GM13976 (cell line): ENCODE measurements at places on chromosomes 7 and 10.

DNA sequence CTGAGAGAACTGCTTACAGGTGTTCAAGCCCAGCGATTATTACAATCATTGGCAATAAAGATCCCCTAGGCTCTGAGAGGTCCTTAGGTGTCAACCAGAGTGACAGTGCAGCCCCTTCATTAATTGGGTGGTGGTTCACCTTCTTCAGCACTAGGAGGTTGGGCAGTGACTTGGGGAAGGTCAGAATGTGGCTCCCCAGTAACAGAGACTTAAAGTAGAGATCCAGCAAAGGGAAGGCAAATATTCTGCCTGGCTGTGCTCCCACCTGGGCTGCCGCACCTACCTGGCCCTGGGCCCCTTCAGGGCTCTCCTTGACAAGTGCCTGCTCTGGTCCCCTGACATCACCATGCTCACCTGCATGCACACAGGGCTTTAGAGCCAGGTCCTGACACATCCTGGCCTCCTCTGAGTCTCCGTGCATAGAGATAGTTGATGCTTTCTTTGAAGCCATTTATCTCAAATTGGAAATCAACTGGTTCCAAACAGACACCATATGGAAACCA lies 1.9 kb downstream of the CLRN3 start:
- DNase-seq, result no peak

GRCh38 chr7:134908289-134908688 lies 78.0 kb upstream of the AGBL3 start:
- DNase-seq, result no peak

DNA sequence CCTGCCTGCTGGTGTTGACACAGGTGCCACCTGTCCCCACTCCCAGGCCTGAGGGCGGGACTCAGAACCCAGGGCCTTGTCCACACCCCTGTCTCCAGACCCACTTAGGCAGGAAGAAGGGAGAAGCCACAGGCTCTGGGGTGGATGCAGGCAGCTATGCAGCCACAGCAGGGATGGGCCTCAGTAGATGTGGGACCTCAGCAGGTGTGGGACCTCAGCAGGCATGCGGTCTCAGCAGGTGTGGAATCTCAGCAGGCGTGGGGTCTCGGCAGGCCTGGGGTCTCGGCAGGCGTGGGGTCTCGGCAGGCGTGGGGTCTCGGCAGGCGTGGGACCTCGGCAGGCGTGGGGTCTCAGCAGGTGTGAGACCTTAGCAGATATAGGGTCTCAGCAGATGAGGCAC lies 118.0 kb upstream of the PITRM1 start:
- peak; percentile 38 for DNase-seq

DNA sequence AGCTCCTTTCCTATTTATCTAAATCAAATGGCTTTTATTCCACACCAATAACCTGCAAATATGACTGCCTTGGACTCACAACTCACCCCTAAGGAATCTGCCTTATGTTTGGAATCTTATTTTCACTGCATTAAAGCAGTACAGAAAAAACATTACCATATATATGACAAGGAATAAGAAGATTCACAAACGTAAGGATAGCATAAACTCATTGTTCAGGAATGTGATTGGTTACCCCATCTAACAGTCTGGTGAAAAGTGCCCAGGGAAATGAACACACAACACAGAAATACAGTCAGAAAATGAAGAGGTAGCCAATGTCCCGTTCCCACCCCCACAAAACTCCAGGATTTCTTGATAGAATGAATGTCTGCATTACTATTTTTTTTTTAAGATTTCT lies 2.0 kb downstream of the PPP3CB start:
- no peak for DNase-seq

GRCh38 chr10:87000491-87000890 lies 19.6 kb upstream of the FAM25A start:
- no peak for DNase-seq

DNA sequence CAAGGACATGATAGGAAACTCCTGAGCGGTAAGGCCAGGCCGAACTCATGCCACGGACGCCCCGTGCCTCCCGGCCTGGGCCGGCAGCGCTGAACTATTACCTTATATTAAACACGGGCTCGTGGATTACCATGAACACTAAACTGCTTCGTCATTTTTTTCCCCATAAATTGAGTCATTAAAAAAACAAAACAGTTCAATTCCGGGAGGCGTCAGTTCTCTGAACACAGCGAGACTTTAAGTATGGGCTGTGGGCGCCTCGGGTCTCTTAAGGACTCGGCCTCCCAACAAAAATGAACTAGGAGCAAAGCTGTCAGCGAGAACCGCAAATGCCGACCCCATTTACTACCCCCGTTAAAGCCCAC lies 519 bp downstream of the PITRM1 start:
- no peak for DNase-seq

GRCh38 chr10:87095236-87095945 lies 385 bp downstream of the SHLD2 start:
- DNase-seq, result peak; percentile 85

- DNase-seq, result no peak
These were observed 92.0 kb downstream of the ITGA8 start for GRCh38 chr10:15627617-15628196.

DNA sequence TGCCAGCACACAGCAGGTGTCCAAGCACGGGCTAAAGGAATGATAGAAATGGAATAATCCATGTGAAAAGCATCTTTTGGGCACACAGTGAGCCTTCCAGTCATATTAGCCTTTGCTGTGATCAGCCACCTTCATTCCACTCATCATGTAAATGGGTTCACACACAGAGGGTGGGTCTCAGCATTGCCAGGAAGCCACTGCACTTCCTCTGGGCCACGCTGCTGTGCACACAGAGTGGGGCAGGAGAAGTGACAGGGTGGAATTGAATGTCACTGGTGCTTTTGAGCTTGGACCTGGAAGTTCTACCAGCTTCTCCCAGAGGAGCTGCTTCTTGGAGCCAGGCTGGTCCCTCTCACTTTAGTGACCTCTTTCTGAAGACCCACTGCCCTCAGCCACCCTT lies 203.5 kb downstream of the USP6NL start:
- no peak for DNase-seq

GRCh38 chr10:43174969-43175368 lies 36.7 kb downstream of the CSGALNACT2 start:
- DNase-seq, result no peak

DNA sequence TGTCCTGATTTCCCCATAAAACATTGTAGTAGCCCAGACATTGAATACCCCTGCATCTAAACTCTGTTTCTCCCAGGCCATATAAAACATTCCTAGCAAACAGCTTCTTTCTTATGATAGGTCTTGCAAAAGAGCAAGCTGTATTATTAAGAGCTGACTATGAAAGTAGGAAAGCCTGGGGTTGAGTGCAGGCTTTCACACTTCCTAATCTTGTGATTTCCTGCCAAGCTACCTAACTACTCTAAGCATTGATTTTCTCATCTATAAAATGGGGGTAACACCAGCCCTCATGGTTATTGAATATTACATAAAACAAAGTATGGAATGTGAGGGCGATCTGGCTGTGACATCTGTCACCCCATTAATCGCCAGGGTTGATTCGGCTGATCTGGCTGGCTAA lies 81.8 kb downstream of the ZNF277 start:
- no peak for DNase-seq

DNA sequence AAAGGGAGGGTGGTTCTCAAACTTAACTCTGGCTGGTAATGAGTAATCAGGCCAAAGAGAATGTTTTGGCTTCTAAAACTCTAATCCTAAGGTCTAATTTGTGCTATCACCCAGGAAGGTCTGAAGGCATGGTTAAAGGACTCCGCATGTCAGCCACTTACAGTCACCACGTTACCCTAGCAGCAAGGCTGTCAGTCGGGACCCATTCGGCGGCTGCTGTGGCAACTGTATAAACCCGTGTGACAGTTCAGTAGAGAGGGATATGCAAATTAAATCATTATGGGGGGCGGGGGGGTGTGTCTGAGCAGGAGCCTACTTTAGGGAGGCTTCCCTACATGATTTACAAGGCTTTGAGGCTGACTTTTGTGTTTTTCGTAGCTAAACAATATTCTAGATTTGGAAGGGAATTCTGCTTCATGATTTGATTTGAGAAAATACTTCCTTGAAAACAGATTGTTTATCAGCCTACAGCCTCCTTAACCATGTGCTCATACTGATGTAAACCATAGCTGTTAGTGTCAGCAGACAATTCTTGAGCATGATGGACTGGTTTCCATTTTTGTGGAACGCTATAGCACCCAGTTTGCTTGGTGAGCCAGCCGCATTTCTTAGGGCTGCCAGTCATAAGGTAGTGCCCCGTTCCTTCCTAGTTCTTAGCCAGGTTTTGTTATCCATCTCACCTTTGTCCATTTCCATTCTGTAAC lies 284.4 kb downstream of the USP6NL start:
- DNase-seq, result no peak

DNA sequence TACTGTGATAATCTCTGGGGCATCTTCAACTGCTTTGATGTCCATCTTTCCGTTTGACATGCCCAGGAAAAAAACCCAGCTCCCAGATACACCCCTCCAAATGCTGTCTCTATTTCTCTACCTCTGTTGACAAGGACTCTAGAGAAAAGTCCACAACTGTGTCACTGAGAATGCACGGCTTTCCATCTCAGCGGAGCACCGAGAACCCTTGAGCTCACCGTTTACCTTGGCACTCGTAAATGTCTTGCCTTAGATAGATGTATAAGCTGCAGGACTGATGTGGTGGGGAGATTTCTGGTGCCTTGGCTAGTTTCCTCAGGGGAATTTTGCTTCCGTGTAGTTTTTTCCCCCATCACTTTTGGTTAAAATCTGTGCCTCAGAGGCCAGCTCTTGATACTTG lies 7.4 kb upstream of the MAPK8 start:
- DNase-seq, result no peak

- no peak for DNase-seq
These were observed 44.4 kb downstream of the LRRC4 start for GRCh38 chr7:127986581-127987521.

GRCh38 chr7:116426428-116427156 lies 72.9 kb upstream of the CAV2 start:
- no peak for DNase-seq

- DNase-seq, result no peak
These were observed 121.0 kb upstream of the TBX20 start for GRCh38 chr7:35374858-35375257.

- no peak for DNase-seq
These were observed 56.7 kb upstream of the COL13A1 start for GRCh38 chr10:69744971-69745370.

DNA sequence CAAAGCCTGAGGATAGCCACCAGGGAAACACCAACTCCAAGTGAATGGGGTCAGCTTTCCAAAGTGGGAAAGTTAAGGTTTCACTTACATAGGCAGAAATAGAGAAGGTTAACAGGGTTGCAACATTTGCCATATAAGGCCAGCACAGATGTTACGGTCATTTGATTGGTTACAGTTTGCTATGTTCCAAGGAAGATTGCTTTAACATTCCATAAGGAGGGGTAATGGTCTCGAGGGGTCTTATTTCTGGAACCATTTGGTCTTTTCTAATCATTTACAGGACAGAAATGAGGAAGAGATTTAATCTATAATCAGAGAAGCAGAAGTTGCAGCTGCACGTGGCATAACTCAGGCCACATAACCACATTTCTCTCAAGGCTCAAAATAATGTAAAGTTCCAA lies 679.4 kb upstream of the C7orf33 start:
- DNase-seq, result no peak

DNA sequence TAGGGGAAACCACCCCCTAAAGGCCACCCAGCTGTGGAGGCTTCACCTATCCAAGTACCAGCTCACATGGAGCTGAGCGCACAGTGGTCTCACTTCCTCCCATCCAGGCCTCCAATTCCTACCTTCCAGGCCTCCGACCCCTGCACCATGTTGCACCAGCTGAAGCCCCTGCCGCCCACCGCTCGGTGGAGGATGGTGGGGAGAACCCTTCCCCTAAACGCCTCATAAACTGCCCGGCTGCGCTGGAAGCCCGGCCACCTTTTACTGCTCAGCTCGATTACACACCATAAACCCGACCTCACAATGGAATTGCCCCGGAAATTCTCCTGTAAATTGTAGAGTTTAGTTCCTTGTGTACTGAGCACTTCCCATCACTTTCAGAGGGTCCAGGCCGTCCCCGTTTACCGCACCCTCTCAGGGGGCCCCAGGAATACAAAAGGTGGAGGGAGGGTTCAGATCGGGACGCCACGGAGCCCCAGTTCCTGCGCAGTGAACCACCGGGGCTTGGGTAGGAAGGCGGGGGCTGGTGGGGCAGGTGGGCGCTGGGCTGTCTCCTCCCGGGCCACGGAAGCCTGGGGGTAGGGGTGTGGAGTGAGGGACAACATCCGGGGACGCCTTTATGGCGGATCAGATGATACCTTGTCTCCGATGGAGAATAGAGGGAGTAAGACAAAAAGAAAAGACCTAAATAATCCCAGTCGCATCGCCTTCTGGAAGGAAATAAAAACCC lies 1.4 kb upstream of the HOXA7 start:
- no peak for DNase-seq

- DNase-seq, result no peak
These were observed 55.7 kb upstream of the PRSS58 start for GRCh38 chr7:142313528-142313927.

- DNase-seq, result no peak
These were observed 113.3 kb upstream of the CREB5 start for GRCh38 chr7:28298870-28299518.

DNA sequence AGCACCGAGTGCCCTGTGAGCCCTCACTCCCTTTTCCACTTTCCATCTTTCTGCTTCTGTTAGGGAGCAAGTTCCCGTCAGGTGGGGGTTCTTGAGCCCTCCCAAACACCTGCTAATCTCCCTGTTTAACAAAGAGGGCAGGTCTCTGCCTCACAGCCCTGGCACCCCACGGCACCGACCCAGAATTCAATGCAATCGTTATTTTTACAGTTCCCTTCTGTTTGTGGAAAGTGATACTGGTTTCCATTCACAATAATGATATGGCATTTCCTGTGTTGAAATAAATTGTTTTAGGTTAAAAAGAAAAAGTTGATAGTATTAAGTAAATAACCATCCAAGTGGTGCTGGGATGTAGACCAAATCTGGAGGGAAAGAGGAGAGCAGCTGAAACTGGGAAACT lies 38.8 kb upstream of the SLC29A3 start:
- DNase-seq, result no peak

DNA sequence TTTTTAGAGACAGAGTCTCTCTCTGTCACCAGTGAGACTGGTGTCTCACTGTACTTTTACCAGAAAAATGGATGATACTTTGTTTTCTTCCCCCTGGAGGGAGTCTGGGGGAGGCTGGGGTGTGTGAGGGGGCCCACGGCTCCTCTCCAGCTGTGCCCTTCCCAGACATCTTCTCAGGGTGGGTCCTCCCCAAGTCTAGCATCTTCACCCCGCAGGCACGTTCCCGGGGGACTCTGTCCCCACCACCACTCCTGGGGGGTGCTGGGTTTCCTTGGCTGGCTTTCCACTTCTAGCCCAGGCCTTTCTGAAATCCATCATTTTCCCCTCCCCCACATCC lies 61.8 kb upstream of the MKRN1 start:
- no peak for DNase-seq
